ENCODE measurements at places on chromosomes 3 and 15.

GRCh38 chr3:61422945-61423673, 138.3 kb upstream of the PTPRG start:
- DNase-seq: no peak

DNA sequence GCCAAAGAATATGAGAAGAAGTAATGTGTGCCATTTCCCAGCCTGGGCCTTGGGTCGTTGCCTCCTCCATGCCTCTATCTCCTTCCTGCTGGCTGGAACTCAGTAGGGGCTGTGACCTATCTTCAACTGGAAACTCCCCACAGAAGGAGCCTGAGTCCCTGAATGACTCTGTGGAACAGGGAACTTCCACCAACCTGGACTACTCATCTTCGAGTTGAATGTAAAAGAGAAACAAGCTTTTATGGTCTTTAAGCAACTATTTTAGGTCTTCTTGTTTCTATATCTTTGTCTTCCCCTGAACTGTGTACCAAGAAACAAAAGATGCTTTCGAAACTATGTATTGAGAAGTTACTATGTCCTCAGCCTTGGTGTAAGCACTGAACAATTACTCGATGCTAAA, 355.3 kb upstream of the NR2F2 start:
- no peak for DNase-seq

DNA sequence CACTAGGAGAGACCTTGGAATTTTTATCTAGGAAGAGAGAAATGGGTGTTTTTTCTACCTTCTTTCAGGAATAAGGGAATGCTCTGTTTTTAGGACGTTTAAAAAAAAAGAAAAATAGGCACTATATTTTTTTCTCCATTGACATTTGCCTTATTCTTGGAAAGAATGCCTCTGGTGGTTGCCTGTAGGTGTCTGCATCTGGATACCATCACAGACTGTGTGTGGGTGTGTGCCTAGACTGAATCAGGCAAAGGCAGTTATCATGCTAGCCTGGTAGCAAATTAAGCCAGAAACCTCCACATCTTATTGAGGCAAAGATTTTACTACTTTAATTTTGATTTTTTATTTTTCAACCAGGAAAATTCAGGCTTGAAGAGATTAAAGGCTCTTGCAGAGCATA, 513.6 kb upstream of the KCNMB2 start:
- DNase-seq: no peak

DNA sequence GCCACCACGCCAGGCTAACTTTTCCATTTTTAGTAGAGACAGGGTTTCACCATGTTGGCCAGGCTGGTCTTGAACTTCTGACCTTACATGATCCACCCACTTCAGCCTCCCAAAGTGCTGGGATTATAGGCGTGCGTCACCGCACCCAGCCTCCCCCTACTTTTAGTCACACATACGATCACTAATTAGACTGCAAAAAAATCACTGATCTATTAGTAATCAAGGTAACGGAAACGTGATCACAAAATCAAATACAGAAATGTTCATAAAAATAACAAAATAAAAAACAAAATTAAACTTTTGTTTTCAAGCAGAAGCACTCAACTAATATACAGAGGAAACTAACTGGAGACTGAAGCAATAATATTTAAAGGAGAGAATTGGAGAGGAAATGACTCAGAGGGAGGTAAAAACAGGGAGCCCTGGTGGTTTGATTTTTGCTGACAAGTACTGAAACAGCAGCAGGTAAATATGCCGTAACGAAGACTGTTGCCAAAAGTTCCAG, 4.6 kb downstream of the WDR53 start:
- no peak for DNase-seq

GRCh38 chr3:166444756-166445155, 607.5 kb upstream of the BCHE start:
- DNase-seq: no peak

GRCh38 chr3:52441772-52442332, 3.1 kb downstream of the SEMA3G start:
- no peak for DNase-seq

DNA sequence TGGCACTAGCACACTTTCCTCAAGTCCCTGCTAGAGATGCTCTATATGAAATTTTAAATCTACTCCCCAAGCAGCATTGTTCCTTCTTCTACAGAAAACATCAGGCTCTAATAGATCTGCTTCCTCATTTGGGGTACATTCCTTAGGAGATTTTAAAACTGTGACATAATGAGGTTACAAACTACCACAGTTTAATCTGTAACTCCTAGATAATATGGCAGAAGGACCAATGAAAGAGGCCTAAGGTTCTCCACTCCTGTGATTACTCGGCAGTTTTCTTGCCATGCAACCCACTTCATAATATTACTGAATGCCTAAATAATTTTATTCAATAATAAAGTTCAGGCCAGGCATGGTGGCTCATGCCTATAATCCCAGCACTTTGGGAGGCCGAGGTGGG, 16.1 kb downstream of the ZNF106 start:
- DNase-seq: no peak

GRCh38 chr15:58677426-58677825, 72.1 kb downstream of the ADAM10 start:
- no peak for DNase-seq

DNA sequence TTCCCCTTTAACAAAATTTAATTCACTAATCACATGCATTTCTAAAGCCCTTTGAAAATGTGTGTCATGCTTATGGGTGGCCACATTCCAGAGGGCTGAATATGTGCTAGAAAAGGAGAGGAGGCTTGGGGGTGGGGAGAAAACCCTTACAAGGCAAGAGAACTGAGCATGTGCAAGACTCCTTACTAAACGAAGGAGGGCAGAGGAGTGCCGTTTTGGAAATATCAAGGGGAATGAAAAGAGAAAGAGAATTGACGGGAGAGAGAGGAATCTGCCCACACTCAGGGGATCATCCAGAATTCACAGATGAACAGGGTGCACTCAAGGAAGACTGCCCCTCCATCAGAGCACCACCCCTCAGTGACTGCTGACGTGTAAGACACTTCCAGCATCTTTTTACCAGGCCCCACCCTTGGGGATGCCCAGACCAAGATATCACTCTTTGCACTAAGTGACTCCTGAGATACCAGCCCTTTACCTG, 37.9 kb upstream of the TSC22D2 start:
- no peak for DNase-seq
